ENCODE measurements at places on chromosomes 2 and 18.

- no peak for DNase-seq
These were observed 90.9 kb upstream of the ASB18 start for GRCh38 chr2:236354973-236355595.

DNA sequence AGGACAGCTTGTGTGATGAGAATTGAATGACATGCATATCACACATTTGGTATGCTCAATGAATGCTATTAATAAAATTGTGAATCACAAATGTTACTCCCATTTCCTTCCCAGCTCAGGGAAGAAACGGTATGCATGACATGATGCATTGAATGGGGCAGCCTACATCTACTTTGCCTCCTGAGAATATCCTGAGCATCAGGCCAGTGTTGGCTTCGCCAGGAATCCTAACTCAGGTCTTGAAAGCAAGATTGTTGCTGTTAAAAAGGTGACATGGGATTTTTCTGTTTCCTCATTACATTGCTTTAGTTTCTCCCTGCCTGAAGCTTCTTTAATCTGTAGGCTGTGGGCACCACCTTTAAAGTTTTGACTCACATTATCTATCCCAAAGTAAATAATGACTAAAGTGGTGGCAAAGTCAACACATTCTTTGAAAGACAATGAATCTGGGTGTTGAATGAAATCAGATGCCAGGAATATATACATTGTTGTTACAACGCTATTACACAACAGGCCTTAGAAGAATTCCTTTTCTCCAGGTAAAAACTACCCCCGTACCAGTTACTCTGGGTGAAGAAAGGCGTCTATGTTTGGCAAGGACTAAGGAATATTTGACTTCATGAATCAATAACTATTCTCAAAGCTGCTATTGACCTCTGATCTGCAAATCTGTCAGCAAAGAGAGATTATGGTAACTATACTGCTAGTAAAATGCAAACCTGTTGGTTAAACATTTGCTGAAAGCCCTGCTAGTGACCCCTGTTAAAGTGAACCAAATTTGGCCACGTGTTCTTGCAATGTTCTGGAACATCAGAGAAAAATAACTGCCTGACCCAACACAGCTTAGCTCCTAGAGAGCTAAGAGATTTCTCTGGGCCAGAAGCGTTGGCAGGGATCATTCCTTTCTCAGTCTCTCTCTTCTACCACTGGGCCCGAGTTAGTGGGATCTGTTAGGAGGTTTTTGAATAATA is 30.5 kb upstream of the NEDD4L start:
- no peak for DNase-seq

GRCh38 chr2:20942646-20943125 is 101.2 kb downstream of the APOB start:
- DNase-seq: no peak

GRCh38 chr18:29041976-29042375 is 865.0 kb upstream of the CDH2 start:
- DNase-seq: no peak

- no peak for DNase-seq
These were observed 44.1 kb upstream of the TTC39C start for GRCh38 chr18:23970161-23971096.

DNA sequence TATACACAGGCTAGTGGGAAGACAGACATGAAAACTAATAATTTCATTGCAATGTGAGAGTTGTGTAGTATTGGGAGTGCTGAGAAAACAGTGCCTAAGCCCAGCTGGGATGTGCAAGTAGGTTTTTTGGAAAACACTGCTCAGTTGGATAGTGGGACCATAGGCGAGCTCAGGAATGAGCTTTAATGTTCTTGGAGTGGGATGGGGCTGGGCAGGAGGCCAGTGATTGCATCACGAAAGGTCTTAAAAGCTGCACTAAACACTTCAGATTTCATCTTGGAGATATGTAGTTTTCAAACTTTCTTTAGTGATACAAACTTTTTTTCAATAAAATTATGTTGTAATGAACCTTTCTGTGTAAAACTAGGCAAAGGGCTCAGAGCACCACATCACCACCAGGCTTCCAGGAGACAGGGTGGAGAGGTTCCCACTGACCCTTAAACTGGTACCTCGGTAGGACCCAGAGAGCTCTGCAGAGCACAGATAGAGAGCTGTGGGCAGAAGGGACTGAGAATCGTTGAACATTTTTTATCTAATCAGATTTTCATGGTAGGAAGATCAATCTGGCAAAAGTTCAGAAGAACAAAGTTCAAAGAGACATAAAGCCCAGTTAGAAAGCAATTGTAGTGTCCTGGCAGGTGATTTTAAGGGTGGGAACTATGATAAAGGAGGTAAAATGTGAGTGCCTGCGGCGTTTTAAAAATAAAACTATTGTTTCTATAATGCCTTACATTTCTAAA is 176.2 kb downstream of the TRABD2A start:
- DNase-seq: no peak

DNA sequence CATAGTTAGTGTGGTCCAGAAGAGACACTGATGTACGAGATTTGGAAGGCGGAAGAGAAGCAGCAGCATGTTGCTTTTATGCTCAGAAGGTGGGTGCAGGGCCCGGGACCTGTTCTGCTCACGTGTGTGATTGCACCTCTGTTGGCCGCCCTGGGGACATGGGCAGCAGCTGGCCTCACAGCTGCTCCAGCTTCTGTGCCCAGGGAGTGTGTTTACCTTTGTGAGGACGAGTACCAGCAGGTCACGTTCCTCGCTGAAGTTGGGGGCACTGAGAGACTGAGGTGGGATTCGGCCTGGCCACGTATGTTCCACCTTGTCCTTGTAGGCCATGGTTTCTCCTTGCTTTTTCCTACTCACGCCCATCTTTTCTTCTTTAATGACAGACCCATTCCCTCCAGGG is 86.3 kb downstream of the PMAIP1 start:
- no peak for DNase-seq

DNA sequence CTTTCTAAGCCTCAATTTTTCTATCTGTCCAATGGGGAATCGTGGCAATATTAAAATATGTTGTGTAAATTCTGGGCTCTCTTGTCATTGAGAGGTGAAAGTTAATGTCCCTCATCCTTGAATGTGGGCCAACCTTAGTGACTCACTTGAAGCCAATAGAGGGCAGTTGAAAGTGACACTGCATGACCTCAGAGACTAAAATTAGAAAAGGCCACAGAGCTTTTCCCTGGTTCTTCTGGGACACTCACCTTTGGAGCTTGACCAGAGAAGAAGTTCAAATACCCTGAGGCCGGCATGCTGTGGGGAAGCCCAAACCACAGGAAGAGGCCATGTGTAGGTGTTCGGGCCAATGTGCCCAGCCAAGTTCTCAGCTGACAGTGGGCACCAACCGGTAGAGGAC is 24.1 kb upstream of the SIX2 start:
- no peak for DNase-seq

GRCh38 chr2:219087361-219087760 is 26.6 kb upstream of the IHH start:
- no peak for DNase-seq

DNA sequence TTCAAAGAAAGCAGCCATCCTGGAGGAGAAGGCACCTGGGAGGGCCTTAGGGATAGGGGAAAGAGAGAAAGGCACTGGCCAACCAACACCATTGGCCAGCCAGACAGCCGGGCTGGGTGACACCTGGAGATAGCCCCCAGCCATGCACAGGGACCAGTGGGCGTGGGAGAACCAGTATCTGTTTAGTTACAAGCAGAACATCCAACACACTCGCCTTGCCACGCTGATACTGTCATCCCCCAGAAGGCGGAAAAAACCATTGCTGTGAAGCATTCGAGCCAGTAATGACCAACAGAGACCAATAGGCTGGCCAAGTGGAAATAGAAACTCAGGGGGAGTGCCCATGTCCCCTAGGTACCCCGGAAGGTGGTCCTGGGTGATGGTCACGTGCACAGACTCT is 15.5 kb downstream of the ASPRV1 start:
- DNase-seq: no peak

DNA sequence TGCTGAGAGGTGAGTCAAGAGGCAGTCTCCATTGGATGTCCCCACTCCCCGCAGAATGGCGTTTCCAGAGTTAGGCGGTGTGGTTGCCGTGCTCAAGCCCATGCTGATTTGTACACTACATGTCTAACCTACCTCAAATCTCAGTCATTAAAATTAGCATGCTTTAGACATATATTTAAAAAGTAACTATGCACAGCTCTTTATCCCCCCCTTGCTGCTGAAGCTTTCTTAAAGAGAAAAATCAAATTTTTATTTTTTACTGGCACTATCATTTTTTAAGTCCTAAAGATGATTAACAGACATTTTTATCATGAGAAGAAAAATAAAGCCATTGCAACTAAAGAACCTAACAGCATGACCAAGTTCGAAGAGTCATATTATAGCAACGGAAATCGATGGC is 42.9 kb downstream of the BOLA3 start:
- DNase-seq: no peak

DNA sequence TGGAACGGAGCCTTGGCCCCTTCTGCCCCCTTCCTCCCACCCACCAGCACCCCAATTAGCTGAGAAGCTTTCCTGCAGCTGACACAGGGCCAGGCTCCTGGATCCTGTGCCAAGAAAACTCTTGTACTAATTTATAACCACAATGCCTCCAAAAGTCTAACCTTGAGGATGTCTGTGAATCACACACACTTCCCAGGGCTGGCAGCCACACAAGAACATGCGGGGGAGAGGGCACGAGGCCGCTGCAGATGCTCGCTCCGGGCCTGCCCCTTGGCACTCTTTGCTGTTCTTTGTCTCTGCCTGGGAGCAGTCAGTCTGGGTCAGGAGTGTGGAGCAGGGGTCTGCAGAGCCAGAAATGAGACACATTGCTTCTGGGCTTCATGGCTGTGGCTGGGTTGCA is 62.7 kb upstream of the KIF5C start:
- no peak for DNase-seq

DNA sequence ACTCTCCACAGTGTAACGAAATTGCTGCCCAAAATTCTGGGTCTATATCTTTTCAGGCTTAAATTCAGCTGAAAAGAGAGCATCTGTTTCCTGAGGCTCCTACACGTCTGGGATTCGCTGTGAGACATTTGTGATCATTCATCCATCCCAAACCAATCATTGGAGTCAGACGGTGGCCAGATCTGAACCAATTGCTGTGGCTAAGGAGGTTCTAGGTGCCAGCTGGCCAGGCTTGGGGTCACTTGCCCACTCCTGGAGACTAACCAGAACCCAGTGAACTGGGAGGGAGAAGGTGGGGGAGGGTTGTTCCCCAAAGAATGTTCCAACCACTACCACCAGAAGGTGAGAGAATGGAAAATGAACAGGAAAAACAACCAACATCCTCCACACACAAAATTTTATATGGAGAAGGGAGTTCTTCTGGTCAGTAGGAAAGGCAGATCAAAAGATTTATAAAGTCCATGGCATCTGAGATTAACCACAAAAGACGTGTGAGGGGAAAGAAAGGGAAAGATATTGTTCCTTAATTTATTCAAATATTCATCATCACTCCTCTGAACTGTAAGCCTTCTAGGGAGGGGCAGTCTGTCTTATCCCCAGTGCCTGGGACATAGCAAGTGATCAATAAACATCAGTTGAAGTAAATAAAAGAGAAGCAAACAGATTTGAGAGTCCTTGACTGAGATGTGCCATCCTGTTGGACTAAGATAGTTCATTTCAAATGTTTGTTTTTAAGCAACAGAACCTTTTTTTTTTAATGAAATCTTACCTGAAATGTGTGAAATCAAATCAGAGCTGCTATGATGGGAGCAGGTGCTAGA is 3.0 kb upstream of the RTKN start:
- no peak for DNase-seq

DNA sequence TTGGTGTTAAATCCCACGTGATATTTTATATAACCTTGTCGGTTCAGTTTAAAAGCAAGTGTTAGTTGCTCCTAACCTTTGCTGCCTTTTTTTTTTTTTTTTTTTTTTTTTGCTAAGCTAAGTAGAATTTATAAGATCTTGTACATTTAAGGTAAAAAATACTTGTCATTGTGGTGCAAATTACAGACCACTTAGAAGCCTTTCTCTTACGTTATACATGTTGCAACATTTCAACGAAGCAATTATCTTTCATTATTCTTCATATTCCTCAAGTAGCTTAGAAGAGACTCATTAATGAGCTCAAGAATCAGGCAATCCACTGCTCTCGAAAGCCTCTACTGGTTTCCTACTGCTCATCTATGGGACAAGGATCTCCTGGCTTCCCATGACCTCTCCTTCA is 14.9 kb upstream of the IL1RL2 start:
- DNase-seq: no peak

- no peak for DNase-seq
These were observed 19.0 kb downstream of the LCT start for GRCh38 chr2:135817951-135818350.

- no peak for DNase-seq
These were observed 21.6 kb downstream of the PMAIP1 start for GRCh38 chr18:59921384-59921891.

DNA sequence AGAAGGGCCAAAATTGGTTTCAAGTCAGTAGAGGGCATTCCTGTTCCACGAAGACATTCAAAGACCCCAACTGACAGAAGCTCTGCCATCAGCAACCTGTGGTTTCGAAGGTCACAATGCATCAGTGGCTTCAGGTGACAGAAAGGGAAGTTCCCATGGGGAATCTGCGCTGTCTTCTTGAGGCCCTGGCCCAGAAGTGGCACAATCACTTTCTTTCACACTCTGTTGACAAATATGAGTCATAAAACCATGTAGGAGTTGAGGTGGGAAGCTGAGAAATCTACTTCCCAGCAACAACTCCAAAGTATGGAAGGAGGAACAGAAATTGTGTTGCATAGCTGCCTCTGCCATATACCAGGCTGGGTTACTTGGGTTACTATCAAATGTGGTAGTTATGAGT is 621.1 kb upstream of the FANCL start:
- no peak for DNase-seq

DNA sequence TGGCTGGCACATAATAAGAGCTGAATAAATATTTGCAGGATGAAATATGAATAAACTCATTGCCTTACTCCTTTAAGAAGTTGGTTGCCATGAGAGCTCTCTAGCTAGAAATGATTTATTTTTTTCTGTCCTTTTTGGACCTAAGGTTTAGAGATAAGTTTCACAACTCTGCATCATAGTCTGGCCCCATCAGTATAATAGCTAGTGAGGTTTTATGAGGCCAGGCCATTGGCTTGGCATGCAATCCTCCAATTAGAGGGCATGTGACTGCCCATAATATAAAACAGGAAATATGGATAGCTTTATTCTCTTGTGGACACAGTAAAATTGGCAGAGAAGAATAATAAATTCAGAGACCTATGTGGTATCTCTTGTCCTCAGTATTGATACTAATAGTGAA is 26.2 kb upstream of the INSIG2 start:
- DNase-seq: no peak

Data from amniotic stem cell (primary cell).